ENCODE measurements at places on chromosomes 5 and 9.
A peak's percentile ranks its signal among the peaks of the same experiment; 100 is the strongest.

DNA sequence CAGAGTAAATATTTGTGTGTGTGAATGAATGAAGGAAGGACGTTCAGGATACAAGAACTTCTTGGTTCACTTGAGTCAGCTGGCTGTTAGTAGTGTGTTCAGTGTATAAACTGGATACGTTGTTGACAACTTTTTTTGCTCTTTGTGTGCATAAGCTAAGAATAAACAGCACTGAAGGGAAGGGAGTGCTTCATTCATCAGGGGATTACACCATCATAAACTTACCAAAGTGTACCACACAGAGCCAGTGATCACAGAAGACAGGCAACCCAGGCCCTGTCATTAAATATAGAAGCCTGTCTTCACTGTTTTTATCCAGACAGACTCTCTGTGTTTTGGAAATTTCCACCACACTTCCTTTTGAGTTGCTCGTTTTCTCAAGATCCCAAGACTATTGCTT, 55.5 kb upstream of the MEF2C start:
- no peak for DNase-seq

DNA sequence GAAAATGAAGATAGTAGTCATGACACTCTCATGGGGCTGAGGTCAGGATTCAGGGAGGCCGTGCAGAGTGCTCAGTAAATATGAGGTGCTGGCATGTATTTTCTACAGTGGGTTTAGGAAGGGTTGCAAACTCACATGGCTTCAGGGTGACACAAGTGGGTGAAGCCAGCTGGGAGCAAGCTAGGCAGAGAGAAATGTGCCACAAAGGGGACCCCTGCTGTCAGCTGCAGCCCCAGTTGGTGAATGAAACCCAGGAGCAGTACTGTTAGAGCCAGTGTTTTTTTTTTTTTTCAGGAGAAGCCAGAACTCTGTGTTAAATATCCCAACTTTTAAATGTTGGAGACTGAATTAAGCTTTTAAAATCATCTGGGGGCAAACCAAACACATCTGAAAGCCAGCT, 75.3 kb downstream of the INSYN2B start:
- DNase-seq: no peak

DNA sequence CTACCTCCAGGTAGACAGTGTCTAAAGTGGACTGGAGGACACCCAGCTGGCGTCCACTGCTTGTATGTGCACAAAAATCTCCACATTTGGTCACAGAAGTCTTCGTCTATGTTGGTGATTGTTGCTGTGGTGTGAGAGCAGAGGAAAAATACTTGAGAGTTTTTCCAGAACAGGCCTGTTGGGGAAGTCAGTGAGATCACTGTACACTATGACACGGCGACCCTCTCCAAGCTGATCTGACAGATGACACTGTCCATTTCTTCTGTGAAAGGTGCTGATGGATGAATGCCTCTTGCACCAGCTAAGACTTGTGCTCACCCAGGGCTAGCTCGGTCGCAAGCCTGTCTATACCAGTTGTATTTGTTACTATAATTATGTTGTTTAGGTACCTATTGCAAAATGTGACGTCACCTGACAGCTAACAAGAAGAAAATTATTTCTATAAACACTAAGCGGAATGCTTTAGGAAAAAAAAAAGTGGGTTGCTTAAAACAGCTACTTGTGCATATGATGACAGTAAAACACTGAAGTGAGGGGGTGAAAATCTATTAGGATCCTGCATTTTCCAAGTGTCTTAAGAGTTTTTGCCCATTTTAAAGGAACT, 142.3 kb downstream of the ROR2 start:
- DNase-seq: no peak

- no peak for DNase-seq
Measured at GRCh38 chr9:4667681-4668080, 1.4 kb upstream of the SPATA6L start.

DNA sequence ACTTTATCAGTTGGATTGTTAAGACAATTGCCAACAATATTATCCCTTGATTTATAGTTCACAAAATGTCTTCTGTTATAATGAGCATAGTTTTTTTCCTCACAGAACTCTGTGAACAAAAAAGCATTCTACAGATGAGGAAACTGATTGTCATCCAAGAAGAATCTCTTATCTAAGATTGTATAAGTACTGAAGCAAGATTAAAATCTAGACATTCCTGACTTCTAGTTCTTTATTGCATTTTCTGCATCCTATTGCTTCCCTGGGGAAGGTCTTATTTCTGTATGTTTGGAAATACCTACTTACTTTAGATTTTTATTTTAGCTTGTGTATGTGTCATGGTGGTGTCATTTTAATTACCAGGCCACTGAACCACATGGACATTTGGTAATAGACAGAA, 884.9 kb upstream of the WWC1 start:
- DNase-seq: no peak

DNA sequence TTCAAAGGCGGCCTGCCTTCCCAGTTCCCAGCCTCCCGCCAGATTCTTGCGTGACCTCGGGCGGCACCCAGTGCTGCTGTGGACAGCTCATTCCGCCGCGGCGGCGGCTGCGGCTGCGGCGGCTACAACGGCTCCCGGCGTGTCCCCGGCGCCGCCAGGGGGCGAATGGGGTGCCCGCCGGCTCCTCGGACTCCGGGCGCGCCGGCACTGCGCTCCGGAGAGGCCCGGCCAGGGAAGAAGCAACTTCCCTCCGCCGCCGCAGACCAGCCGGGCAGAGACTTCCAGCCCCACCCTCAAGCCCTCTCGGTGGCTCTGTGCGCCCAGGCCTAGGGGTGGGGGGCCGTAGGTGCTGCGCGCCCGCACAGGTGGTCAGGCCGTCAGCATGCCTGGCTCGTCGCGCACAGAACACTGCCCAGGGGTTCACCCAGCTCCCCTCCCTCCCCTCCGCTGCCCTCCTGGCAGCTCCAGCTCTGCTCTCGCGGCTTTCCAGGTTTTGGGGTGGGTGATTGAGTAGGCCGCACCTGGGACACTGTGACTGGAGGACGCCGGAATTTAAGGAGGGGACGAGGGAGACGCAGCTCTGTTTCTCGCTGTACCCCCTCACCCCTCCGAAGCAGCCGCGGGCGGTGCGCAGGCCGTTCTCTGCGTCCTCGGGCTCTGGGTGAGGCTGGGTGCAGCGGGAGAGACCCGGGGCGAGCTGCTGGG, 20.2 kb downstream of the IGIP start:
- no peak for DNase-seq

DNA sequence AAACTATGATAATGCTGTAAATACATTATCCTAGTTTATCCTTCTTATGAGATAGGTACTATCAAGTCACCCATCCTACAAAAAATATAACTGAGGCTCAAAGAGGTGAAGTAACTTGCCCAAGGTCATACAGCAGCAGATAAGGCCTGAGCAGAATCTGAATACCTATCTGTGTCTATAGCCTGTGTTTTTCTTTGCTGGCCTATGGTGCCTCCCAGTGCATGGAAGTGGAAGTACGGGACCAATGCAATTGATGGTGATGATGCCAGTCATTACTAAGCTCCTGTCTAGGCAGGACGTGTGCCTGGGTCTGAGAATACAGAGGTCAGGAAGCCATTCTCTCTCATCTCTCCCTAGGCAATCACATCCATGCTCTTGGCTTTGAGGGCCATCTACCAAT, 67.8 kb downstream of the FAT2 start:
- DNase-seq: peak; percentile 6

DNA sequence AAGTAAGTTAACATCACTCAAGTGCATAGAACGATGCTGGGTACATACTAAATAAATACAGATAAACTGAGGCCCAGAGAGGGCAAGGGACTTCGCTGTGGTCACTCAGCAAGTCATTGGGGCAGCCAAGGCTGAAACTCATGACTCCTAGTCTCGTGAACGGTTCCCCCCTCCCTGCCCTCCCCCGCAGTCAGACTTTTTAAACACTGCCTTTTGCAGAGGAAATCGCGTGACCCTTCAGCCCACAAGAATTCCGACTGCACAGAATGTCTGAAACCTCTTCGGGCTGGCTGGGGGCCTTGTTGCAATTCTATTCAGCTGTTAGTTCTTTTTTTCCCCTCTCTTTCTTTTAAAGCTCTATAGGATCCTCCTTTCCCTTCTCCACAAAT, 28.1 kb downstream of the NEK6 start:
- no peak for DNase-seq

DNA sequence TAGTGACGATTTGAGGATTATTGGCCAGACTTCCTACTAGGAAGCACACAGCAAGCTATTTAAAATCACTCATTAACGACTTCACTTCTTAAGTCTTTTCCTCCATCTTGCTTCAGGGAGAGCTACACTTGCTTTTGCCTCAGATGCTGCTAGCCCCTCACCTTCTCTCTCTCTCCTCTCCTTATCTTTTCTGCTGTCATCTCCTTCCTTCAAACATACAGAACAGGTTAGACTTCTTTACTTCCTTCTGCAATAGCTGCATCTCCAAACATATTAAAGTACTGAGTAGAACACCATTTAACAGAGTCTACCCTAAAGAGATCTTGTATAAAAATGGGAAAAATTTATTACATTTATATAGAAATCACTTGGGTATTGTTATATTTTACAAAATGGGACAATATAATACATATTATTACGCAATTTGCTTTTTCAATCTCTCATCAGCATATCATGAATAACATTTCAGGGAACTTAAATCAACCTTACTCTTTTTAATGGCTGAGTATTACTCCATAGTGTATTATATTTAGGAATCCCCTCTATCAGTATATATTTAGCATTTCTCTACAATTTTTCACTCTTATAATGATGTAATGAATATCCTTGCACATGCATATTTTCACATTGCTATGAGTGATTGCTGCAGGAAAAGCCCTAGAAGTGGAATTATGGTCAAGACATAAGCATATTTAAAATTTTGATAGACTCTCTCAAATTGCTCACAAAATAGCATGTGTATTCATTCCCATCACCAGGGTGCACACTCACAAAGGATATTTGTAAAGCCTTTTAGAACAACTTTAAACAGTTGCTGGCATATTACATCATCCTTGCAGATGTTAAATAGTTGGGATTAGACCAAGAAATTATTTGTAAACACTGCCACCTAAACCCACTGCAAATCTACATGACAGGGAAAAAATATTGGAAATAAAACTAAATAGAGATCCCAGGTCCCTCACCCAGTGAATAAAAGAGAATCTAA, 164.5 kb upstream of the NFIB start:
- DNase-seq: no peak

DNA sequence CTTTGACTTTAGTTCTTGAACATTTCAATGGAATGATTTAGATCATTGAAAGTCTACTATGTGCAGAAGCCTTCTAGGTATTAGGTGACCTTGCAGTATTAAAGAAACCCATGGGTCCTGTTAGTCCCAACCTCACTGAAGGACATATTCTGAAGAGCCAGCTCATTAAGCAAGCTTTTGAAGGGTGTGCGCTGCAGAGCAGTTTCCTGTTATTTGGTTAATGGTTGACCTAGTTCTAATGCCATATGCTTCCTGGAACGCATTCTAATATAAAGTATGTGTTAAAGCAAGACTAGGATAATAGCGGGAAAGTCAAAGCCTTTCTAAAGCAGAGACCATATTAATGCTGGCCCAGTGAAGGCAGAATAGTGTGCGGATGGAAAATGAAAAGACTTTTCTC, 20.1 kb downstream of the ZNF462 start:
- no peak for DNase-seq

DNA sequence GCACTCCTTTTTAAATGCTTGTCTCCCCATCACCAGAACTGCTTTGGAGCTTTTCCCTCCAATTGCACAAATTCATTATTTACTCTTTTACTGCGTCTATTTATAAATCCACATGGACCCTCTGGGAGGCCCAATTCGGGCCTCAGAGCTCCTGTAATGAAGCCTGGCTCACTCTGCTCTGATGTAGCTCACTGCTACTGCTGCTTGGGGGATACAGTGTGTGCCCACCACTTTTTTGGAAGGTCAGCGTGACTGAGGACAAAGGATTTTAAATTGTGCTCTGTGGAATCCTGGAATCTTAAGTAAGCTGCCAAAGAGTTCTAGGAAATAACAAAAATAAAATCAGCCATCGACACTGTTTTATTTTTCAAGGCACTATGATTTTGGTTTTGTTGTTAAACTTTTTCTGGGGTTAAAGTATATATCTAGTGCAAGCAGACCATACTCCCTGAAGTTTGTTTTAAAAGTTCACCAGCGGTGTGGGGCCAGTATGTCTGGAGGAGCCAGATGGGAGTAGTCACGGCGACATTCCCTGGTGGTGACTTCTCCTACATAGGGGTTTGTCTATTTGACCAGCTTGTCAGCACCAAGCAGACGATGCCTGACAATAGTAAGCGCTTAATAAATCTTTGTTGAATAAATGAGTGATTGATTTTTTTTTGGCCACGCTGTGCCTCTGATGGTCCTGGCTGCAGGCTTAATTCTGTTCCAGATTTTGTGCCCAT, 142.8 kb downstream of the TMEM38B start:
- no peak for DNase-seq

- no peak for DNase-seq
Measured at GRCh38 chr9:22343218-22343611, 103.4 kb upstream of the DMRTA1 start.

DNA sequence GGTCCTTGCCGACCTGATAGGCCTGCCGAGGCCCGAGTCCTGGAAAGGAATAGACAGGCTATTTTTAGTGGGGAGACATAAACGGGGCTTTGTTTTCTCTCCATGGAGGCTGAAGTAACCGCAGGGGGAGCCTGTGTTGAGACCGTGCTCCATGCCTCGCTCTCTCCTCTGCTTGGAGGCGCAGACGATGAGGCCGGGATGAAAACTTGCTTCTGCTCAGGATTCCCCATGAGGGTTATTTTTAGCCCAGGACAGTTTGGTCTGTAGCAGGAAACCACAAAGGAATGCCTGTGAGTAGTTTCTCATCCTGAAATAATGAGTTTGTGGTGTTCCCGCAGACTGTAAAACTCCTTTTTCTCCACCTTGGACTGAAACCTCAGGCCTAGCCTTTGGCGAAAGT, 81.9 kb upstream of the RARS1 start:
- DNase-seq: no peak

Data from NCI-H1105 treated with DMSO at 0.1 percent for 48 hours (cell line).